ENCODE measurements at places on chromosomes 5 and 9.

- DNase-seq = no peak
Measured at GRCh38 chr9:125922854-125923253, 175.7 kb downstream of the PBX3 start.

- DNase-seq = no peak
Measured at GRCh38 chr5:8766448-8766847, 779.4 kb downstream of the SEMA5A start.

DNA sequence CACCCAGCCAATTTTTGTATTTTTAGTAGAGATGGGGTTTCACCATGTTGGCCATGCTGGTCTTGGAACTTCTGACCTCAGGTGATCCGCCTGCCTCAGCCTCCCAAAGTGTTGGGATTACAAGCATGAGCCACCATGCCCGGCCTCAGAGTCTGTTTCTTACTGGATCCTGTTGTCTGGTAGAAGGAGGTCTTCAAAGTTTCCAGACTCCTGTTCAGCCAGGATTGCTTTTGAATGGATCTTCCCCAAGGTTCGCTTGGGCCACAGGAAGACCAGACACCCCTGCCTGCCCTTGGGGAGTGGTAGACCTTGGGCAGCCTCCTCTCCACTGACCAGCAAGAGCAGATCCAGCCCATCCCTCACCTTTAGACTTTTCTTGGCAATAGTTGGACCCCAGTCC lies 7.6 kb upstream of the LCN2 start:
- DNase-seq = no peak

- DNase-seq = no peak
Measured at GRCh38 chr5:172972552-172972951, 11.0 kb upstream of the ATP6V0E1 start.

GRCh38 chr5:52801329-52801728 lies 13.6 kb downstream of the ITGA1 start:
- no peak for DNase-seq

DNA sequence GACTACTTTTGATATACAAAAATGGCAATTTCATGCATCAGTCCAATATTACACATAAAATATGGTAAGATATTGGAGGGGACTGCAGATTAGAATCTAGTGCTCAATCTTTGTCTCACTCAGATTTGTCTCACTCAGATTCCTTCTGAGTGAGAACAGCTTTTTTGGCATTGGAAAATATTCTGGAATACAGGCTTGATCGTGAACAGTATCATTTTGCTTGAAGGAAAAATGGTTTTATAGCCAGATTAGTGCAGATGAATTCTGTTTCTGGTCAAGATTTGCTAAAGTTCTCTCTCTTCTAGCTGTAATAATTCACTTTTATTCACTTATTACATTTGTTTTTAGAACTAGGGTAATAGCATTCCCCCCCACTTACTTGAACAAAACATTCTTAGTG lies 51.2 kb downstream of the MAN2A1 start:
- no peak for DNase-seq

DNA sequence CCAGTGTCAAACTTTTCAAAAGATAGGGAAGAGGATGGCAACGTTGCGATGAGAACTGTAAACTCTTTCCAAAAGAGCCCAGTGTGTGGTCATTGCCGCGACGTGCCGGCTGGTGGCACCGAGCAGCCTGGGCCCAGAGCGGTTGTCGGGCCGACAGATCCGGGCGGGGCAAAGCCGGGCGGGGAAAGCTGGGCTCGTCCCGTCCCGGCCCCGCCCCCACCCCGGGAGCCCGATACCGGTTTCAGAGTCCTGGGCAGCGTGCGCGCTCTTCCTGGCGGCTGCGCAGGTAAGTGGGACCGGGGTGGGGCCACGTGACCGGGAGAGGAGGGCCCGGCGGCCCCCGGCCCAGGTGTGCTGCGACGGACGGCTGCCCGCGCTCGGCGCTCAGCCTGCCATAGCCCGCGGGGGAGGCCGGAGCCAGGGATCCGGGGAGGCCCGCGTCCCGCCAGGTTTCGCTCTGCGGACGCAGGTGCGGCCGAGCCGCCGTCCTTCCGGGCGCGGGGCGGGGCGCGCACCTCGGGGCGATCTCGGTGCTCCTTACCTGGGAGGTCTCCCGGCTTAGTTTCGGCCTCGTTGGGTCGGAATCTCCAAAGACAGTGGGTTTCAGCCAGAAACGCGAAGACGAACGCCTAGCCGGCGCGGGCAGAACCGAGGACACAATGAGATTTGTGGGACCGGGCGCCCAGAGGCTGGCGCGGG lies at the start of gene MARVELD2:
Gene MARVELD2, plus strand, starts transcription at position 232 of the 699 bp plus-strand sequence. CDS start 4,270 bp downstream, outside the sequence.
- no peak for DNase-seq

DNA sequence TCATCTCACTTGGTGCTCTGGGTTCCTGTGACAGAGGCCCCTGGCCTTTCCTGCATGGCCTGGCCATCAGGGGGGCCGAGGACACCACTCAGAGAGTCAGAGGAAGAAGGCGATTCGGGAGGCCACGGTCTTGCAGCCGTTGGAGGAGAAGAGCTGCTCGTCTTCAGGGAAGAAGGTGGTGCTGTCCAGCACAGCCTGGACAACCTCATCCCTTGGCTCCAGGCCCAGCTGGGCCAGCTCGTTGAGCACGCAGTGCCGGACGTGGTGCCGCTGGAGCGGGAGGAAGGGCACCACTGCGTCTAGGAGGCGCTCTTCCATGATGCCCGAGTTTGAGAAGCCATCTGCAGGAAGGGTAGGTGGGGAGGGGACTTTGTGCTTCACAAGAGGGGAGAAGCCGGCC lies 3.2 kb downstream of the TOR2A start:
- DNase-seq = no peak

DNA sequence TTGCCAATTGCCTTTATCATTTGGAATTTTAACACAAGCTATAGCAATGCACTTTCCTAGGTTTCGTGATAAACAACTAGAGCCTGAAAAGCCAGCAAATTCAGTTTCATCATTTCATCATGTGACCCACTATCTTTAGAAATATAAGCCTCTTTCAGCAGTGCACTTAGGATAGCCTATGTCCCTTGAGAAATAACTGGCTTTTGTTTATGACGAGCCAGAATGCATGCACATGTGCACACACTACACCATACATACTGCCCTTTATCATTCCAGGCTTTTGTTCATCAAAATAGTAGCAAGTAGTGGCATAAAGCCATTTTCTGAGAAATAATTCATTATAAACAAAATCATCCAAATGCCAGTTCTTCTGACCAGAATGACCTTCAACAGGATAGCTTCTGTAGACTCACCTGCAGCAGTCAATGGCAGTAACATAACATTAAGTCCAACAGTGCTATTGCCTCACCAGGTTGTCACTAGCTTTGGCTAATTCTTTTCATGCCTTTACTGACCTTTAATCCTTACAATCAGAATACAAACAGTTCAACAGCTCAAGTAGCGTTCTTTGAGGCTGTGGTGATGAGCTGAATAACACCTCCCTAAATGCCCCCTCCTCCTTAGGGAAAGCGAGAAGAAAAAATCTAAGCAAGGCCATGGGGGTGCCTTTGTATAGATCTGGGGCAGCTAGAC lies 132.3 kb upstream of the SMARCA2 start:
- no peak for DNase-seq

DNA sequence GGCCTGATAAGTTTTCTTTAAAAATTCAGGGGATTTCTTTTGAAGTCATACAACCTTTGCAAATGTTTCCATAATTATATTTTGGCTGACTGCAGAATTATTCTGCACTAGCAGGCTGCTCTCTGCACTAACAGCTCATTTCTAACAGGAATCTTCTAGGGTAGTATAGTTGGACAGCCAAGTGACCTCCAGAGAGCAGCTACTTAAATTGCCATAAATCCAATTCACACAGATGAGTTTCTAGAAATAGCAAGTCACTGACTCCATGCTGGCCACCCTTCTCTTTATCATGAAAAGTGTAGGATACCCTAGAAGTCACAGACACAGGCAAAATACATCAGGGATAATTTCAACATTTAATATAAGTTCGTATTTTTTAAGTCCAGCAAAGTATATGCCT lies 110.9 kb upstream of the TARS1 start:
- DNase-seq = no peak

GRCh38 chr5:5078009-5078897 lies 61.9 kb upstream of the ADAMTS16 start:
- DNase-seq = no peak

GRCh38 chr5:136057401-136058038 lies 28.7 kb downstream of the TGFBI start:
- no peak for DNase-seq

All from NCI-H446 (cell line).